NCI-H1092 treated with DMSO at 0.1 percent for 48 hours (cell line): ENCODE measurements at places on chromosomes 2 and 18.

GRCh38 chr2:144780983-144781382 lies 261.1 kb upstream of the ZEB2 start:
- DNase-seq, result no peak

DNA sequence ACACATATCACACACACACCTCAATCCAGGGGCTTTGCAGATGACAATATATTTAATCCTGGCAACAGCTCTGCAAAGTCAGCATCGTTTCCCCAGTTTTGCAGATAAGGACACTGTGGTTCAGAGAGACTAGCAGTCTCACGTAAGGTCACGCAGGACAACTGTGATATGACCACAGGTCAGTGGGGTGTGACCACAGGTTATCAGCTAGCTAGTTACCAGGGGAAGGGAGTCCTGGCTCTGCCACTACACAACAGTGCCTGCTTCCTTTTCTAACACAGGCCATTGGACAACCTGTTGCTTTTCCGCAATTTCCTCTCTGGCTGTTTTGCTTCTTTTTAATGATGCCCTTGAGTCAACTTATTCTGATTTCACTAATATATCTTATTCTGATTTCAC lies 33.3 kb downstream of the RBMS1 start:
- DNase-seq, result no peak

DNA sequence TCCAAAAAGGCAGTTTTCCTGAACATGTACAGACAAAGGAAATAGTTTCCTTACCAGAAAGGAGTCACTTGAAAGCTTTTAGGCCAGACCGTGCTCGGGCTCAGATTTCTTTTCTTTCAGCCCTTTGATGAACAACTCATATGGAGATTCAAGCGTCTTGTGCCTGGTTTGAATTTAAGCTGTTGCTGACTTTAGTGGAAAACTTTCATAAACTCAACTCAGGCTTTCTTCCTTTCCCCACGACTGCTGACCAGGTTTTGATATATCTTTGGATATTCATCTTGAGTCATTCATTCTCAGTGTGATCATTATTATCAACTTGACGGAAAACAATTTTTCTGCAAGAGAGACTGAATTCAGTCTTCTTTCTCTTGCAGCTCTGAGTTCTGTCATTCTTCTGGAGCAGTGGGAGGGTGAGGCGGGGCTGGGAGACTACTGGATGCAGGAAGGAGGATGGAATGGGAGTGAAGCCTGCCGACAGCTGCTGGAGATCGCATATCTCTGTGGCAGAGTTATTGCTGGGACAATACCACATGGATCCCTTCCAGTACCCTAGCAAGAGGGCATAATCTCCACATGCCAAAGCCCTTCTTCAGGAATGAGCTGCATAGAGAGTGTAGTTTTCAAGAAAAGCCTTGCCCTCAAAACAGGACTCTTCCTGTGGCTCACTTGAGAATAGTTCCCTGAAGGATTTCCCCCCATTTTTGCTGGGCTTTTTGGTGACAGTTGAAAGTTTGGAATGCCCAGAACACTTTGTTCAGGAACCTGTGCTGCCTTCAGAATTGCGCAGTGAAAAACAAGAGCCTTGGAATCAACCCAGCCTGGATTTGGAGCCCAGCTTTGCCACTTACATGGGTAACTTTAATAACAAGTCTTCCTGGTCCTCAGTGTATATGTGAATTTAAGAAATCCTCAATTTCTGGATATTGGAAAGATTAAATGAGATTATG lies 364.4 kb downstream of the ZNF521 start:
- no peak for DNase-seq

GRCh38 chr18:74661691-74662090 lies 64.0 kb downstream of the ZNF407 start:
- DNase-seq, result no peak

DNA sequence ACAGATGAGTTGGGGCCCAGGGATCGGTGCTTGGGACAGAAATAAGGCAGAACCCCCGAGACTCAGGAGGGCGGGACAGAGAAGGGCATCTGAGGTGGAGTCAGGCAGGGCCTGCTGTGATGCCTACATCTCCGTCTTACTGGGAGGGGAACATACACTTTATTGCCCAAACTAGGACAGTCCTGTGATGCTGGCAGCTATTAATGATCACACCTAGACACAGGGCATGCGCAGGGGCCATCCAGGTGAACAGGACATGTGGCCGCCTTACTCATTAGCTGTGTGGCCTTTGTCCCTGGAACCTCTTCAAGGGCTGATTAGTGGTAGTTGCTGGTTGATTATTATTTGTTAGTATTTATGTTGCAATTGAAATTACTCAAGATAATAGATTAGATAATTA lies 33.2 kb downstream of the MLPH start:
- no peak for DNase-seq

- DNase-seq, result peak; percentile 48
Observed at GRCh38 chr18:26405190-26405801, 143.1 kb downstream of the KCTD1 start.

DNA sequence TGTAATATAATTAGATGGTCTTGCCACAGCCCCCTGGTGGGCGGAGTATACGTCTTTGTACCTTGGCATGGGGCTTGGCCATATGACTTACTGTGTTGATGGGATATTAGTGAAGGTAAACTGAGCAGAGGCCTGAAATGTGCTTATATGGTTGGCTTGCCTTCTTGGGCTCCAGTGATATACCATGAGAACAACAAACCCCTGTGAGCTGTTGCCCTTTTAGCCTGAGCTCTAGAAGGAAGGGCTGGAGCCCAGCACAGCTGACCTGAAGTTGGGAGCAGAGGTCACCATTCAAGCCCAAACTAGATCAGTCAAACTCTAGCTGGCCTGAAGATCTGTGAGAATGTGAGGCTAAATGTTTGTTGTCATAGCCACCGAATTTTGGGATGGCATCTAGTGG lies 75.2 kb upstream of the CD302 start:
- DNase-seq, result no peak

GRCh38 chr18:40179729-40180461 lies 1775.1 kb upstream of the PIK3C3 start:
- no peak for DNase-seq

DNA sequence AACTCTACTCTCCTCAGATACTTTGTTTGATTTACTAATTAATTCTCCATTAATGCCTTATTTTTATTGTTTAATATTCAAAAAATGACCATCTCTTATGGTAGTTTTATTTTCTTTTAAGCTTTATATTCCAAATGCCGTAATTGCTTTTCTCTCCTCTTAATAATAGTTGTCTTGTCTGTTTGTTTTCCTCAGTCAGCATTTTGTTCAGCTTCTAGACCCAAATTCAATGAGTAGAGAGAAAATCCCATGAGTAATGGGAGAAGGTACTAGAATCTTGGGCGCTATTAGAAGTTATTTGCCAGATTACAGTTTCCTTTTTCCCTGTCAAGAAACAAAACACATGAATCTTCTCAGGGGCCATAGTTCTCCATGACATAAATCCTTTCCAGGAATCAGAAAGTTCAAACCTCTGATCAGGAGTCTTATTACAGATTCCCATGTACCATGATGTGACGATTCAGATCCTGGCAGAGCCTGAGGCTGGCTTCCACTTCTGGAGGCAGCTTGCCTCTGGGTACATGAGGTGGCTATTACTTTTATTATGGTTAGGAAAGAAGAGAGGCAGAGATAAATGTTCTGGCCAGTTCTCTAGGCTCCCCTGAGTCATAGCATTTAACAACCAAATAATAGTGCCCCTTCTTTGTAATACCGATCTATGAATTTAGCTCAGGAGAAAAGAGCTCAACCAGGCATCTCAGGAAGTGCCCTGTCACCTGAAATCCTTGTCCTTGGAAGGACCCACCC lies 485.1 kb upstream of the SETBP1 start:
- DNase-seq, result no peak

DNA sequence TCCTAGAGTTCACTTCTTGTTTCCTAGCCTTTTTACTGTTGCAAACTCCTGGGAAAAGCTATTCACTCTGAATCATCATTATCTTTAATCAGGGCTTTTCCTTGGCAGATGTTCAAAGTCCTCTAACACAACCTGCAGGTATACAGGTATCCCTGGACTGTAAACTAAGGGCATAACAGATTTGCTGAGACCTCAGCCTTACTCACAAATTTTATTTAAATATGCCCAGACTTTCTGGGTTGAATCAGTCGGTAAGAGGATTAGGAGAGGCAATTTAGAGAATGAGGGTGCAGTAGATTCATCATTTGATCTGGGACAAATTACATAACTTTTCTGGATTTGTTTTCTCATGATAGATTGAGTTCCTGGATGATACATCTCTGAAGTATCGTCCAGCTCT lies 217.8 kb upstream of the STON1 start:
- DNase-seq, result no peak

GRCh38 chr2:240759459-240759858 lies 60.6 kb downstream of the KIF1A start:
- no peak for DNase-seq

GRCh38 chr18:8287196-8287885 lies 321.9 kb upstream of the RAB12 start:
- no peak for DNase-seq

GRCh38 chr18:39039813-39040212 lies 1474.2 kb upstream of the CELF4 start:
- DNase-seq, result no peak

DNA sequence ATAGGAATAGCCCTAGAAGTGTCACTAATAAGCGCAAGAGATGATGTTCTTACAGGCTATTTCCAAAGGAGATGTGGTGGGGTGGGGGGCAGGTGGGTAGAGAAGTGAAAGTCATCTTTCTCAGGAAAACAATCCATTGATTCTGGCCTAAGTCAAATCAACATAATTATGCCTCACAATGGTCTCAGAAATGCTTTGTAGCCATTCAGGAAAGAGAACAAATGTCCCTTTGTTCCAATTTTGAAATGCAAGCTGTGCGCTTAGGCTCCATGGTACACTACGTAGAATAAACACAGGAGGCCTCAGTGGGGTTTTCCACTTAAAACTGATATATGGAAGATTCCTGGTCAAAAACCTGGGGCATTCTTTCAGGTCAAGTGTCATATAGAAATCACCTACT lies 529.9 kb upstream of the KLHL29 start:
- no peak for DNase-seq

DNA sequence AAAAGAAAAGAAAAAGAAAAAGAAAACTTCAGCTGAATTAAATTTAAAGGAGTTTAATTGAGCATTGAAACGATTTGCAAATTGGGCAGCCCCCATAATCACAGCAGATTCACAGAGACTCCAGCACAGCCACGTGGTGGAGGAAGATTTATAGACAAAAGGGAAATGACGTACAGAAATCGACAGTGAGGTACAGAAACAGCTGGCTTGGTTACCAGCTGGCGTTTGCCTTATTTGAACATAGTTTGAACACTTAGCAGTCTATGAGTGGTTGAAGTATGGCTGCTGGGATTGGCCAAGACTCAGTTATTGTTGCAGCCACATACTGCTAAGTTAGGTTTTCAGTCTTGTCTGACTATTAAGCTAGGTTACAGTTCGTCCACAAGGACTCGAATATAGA lies 312.2 kb upstream of the SLC14A2 start:
- DNase-seq, result no peak

DNA sequence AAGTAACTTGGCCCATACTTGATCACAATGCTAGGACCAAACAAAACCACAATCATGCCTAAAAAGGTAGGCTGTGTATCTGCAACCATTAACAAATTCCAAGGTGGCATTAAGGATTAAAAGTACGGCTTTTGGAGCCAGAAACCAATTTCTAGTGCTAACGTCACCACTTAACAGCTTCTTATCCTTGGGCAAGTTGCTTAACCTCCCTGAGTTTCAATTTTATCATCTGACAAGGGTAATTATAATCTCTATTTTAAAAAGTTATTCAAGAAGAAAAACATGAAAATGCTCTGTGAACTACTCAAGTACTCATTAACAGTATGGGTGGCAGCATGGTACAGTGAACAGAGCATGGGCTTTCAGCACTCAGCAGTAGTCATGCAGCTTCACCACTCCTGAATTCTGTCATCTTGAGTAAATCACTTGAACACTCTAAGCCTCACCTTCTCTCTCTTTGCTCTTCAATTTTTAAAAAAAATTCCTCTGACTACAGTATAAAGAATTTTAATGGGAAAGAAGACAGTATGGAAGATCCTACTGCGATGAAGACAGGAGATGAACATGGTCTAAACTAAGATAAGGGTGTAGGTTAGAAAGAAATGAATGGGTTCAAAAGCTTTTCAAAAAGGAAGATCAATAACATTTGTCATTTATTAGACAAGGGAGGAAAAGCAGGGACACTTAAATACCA lies 69.2 kb downstream of the SS18 start:
- DNase-seq, result no peak
